Fibroblast of lung (primary cell): ENCODE measurements at places on chromosomes 4 and X. TPM values are rescaled to one million over a fixed set of nuclear protein-coding genes. Genes with fewer than 3 reads are reported as not detected.

GRCh38 chr4:176187624-176188023 lies 7.8 kb downstream of the SPATA4 start:
- no peaks in the 10 kb centered on the region for H3K36me3 ChIP-seq
- no peak for DNase-seq
- no peak overlapping the region for H3K4me3 ChIP-seq
- no peaks in the 10 kb centered on the region for H3K27me3 ChIP-seq

DNA sequence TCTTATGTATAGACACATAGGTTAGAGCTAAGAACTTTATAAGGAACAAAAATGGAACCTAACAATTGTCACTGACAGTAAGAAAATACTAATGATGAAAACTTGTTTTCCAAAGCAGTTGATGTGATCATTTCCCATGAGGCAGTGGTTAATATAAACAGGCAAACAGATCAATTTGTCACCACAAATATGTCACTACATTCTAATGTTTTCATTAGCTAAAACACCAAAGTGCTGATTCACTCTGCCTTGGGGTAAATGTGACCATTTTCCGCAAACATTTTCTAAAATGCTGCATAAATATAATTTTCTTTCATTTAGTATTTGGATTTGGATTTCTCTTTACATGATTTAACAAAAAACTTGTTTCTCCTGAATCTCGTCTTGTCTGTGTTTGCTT lies 408.9 kb upstream of the CTSO start:
- DNase-seq, result peak; percentile 64
- H3K4me3 ChIP-seq, result no peak overlapping the region
- H3K4me1 ChIP-seq, result no peaks in the 10 kb centered on the region
- no peaks in the 10 kb centered on the region for H3K27me3 ChIP-seq
- no peak overlapping the region for H3K27ac ChIP-seq

The GPRASP1 gene
- 1.6 and 1.7 TPM in 2 replicates for polyA plus RNA-seq

DNA sequence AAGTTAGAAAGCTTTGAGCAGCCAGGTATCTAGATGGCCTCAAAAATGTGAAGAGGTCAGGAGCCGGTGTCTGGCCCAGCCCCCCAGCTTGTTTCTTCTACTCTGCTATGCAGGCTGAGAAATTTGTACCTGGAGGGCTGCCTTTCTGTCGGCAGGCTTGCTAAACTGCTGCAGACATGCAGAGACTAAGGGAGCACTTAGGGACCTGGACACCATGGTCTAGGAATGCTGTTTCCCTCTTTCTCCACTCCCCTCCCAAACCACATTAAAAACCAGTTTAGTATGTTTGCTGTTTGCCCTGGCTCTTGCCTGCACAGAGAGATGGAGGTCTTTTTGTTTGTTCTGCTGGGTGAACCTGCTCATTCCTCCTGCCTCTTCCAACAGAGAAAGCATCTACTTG lies 157.1 kb upstream of the DGKK start:
- no peaks in the 10 kb centered on the region for H3K36me3 ChIP-seq
- H3K4me1 ChIP-seq, result no peaks in the 10 kb centered on the region
- H3K27ac ChIP-seq, result no peak overlapping the region
- no peaks in the 10 kb centered on the region for H3K27me3 ChIP-seq
- DNase-seq, result no peak
- H3K4me3 ChIP-seq, result no peak overlapping the region

The KLKB1 gene
- 0.06 TPM in 2 replicates for polyA plus RNA-seq

GRCh38 chr4:85381968-85382367 lies 93.0 kb upstream of the ARHGAP24 start:
- H3K27me3 ChIP-seq, result no peaks in the 10 kb centered on the region
- no peaks in the 10 kb centered on the region for H3K4me1 ChIP-seq
- no peak for DNase-seq
- H3K36me3 ChIP-seq, result no peaks in the 10 kb centered on the region
- H3K4me3 ChIP-seq, result no peak overlapping the region

DNA sequence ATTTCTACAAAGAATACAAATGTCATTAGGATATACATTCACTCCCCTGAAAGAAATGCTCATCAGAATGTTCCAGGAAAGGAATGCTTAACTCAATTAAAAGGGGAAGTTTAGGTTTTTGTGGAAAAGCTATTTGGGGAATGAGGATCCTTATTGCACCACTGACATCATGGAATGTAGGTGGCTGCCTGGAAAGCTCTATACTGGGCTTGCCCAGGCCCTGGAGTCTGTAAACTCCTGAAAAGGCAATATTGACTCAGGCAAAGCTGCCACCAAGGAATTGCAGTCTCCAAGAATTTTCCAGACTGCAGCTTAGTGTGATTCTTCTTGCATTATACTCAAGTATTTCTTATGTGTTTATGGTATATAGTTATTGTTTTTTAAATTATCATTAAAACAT lies 15.7 kb downstream of the DAPP1 start:
- H3K27me3 ChIP-seq, result no peaks in the 10 kb centered on the region
- H3K27ac ChIP-seq, result no peak overlapping the region
- no peak for DNase-seq
- H3K36me3 ChIP-seq, result no peaks in the 10 kb centered on the region
- H3K4me1 ChIP-seq, result no peaks in the 10 kb centered on the region

GRCh38 chr4:100782356-100782755 lies 264.5 kb upstream of the EMCN start:
- no peak overlapping the region for H3K27ac ChIP-seq
- DNase-seq, result no peak
- no peaks in the 10 kb centered on the region for H3K4me1 ChIP-seq
- H3K4me3 ChIP-seq, result no peak overlapping the region
- H3K36me3 ChIP-seq, result no peaks in the 10 kb centered on the region
- H3K27me3 ChIP-seq, result no peaks in the 10 kb centered on the region

The SNCA gene
- polyA plus RNA-seq, result 0.95 and 5.6 TPM in 2 replicates

The MAOB gene
- polyA plus RNA-seq, result 3.8 and 21.3 TPM in 2 replicates

- no peak overlapping the region for H3K27ac ChIP-seq
- DNase-seq, result peak; percentile 70
- H3K27me3 ChIP-seq, result no peaks in the 10 kb centered on the region
- H3K36me3 ChIP-seq, result no peaks in the 10 kb centered on the region
Measured at GRCh38 chr4:168540503-168541265, 43.8 kb downstream of the PALLD start.

GRCh38 chrX:65407157-65407626 lies 127.4 kb downstream of the LAS1L start:
- H3K4me1 ChIP-seq, result no peaks in the 10 kb centered on the region
- DNase-seq, result no peak
- H3K4me3 ChIP-seq, result no peak overlapping the region
- H3K27me3 ChIP-seq, result no peaks in the 10 kb centered on the region
- no peaks in the 10 kb centered on the region for H3K36me3 ChIP-seq

GRCh38 chr4:168070903-168071302 lies 21.4 kb upstream of the ANXA10 start:
- no peak overlapping the region for H3K27ac ChIP-seq
- H3K36me3 ChIP-seq, result no peaks in the 10 kb centered on the region
- H3K27me3 ChIP-seq, result no peaks in the 10 kb centered on the region
- no peak overlapping the region for H3K4me3 ChIP-seq
- H3K4me1 ChIP-seq, result no peaks in the 10 kb centered on the region

The ITGB1BP2 gene
- polyA plus RNA-seq, result 0.62 and 1.8 TPM in 2 replicates

The HEPH gene
- 4.9 and 12.4 TPM in 2 replicates for polyA plus RNA-seq

GRCh38 chr4:94446386-94446785 lies 5.4 kb upstream of the PDLIM5 start:
- no peaks in the 10 kb centered on the region for H3K27me3 ChIP-seq
- peak; percentile 93 for DNase-seq
- no peak overlapping the region for H3K4me3 ChIP-seq
- peaks cover 9% of the 10 kb centered on the region for H3K4me1 ChIP-seq

DNA sequence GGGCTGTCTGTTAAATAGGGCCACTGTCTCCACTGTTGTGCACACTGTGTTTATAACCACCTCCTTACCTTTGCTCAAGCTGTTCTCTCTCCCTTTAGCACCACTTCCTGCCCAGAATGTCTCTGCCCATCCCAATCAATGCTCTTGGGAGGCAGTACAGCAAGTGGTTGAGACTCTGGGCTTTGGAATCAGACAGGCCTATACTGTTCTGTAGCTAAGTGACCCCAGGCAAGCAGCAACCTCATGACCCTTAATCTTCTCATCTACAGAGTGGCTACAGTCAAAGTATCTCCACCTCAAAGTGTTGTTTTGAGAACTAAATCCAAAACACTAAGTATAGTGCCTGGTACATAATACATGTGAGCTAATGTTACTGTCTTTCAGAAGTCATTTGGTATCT lies 3.8 kb upstream of the TXK start:
- no peaks in the 10 kb centered on the region for H3K27me3 ChIP-seq
- H3K36me3 ChIP-seq, result no peaks in the 10 kb centered on the region
- H3K27ac ChIP-seq, result no peak overlapping the region
- H3K4me3 ChIP-seq, result no peak overlapping the region
- no peaks in the 10 kb centered on the region for H3K4me1 ChIP-seq
- DNase-seq, result no peak

- no peaks in the 10 kb centered on the region for H3K4me1 ChIP-seq
- no peak for DNase-seq
- no peaks in the 10 kb centered on the region for H3K27me3 ChIP-seq
- no peak overlapping the region for H3K27ac ChIP-seq
Measured at GRCh38 chr4:183617075-183617474, 41.9 kb downstream of the RWDD4 start.

DNA sequence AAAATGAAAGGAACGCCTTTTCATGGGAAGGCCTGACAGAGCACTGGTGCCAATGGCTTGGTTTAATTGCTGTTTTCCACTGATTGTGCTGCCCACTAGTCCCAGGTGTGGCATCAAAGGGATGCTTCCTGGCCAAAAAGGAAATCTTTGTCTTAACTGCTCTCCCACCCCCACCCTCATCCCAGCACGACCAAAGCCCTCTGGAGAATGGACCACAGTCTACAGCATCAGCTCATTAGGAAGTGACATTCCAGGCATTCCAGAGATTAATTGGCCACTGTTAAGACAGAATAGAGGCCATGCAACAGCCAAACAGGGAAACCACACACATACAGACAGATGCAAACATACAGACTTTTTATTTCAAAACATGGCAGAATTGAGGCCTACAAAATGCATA lies 143.2 kb downstream of the LHFPL1 start:
- no peaks in the 10 kb centered on the region for H3K36me3 ChIP-seq
- H3K27me3 ChIP-seq, result no peaks in the 10 kb centered on the region
- no peak overlapping the region for H3K4me3 ChIP-seq
- H3K27ac ChIP-seq, result no peak overlapping the region
- H3K4me1 ChIP-seq, result no peaks in the 10 kb centered on the region

GRCh38 chrX:48786341-48786800 lies at the start of gene GATA1:
Gene GATA1, plus strand, starts transcription at chrX:48786590. Its CDS starts 4,520 bp downstream, at chrX:48791110.
- no peak within 1 kb of the TSS for H3K27ac ChIP-seq
- no peak for DNase-seq
- no peak within 1 kb of the TSS for H3K4me3 ChIP-seq
- no peaks in the 10 kb centered on the region for H3K27me3 ChIP-seq
- no peaks in the 10 kb centered on the region for H3K4me1 ChIP-seq

DNA sequence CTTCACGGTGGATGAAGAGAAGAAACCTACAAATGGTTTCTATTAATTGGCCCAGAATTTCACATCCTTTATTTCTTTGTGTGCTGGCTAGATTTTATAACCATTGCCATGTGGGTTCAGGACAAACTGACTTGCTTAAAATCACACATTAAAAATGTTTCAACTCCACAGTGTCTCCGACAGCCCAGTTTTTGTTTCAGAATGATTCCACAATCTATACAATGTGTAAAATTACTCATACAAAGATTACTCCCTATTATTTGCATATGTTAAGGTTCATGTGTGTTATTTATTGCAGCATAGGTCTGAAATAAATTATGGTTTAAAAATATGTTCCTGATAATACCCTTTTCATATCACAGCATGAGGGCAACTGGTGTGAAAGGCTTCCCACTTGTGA lies 20.6 kb downstream of the DCHS2 start:
- H3K4me1 ChIP-seq, result no peaks in the 10 kb centered on the region
- H3K36me3 ChIP-seq, result no peaks in the 10 kb centered on the region
- H3K4me3 ChIP-seq, result no peak overlapping the region
- DNase-seq, result no peak
- H3K27me3 ChIP-seq, result no peaks in the 10 kb centered on the region
